ENCODE measurements at places on chromosomes 16 and 17.

GRCh38 chr17:33057564-33057963, 65.9 kb downstream of the SPACA3 start:
- H3K4me1 ChIP-seq = no peaks in the 10 kb centered on the region
- no peak overlapping the region for H3K4me3 ChIP-seq
- DNase-seq = no peak
- H3K27me3 ChIP-seq = peaks cover 5% of the 10 kb centered on the region
- H3K36me3 ChIP-seq = no peaks in the 10 kb centered on the region
- H3K27ac ChIP-seq = no peak overlapping the region

- H3K4me3 ChIP-seq = no peak overlapping the region
- peaks cover 10% of the 10 kb centered on the region for H3K27me3 ChIP-seq
- peaks cover 4% of the 10 kb centered on the region for H3K4me1 ChIP-seq
- no peak overlapping the region for H3K27ac ChIP-seq
These were observed 59.2 kb upstream of the GOT2 start for GRCh38 chr16:58793366-58793765.

DNA sequence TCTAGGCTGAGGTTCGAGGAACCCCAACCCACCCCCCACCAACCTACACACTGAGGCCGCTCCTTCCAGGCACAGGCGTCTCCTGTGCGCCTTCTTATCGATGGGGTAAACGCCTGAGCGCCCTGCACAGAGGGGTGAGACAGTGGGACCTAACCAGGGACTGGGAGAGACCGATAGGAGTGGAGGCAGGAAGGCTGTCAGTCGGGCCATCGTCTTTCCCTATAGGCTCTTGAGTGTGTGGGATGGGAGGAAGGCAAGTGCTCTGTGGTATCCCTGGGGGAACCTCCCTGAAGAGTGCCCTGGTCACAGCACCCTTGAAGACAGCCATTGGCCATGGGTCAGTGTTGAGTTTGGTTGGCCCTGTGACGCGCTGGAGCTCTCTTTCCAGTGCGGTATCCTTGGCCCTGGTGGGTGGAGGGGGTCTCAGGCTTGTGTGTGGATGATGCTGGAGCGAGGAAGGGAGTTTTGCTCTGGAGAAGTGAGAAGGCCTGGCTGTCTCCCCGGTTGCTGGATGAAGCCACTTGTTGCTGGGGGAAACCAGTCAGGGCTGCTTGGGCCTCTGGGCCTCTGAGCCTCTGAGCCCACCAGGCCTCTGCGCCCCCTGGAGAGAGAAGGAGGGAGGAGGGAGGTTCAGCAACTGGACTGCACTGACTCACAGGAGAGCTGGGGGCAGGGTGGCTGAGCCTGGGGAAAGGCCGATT, 1.7 kb downstream of the GPRC5C start:
- no peak overlapping the region for H3K27ac ChIP-seq
- peaks cover 7% of the 10 kb centered on the region for H3K4me1 ChIP-seq
- H3K27me3 ChIP-seq = peaks cover 58% of the 10 kb centered on the region

GRCh38 chr17:1714427-1714979, 4.3 kb upstream of the TLCD2 start:
- H3K4me3 ChIP-seq = peak overlapping the region; percentile 35
- no peaks in the 10 kb centered on the region for H3K36me3 ChIP-seq
- no peak overlapping the region for H3K27ac ChIP-seq
- H3K27me3 ChIP-seq = peaks cover 30% of the 10 kb centered on the region
- H3K4me1 ChIP-seq = peaks cover 26% of the 10 kb centered on the region

GRCh38 chr17:60168654-60169053, 18.9 kb downstream of the CA4 start:
- no peaks in the 10 kb centered on the region for H3K36me3 ChIP-seq
- peaks cover 25% of the 10 kb centered on the region for H3K4me1 ChIP-seq
- no peak for DNase-seq
- peaks cover 11% of the 10 kb centered on the region for H3K27me3 ChIP-seq
- H3K27ac ChIP-seq = no peak overlapping the region

DNA sequence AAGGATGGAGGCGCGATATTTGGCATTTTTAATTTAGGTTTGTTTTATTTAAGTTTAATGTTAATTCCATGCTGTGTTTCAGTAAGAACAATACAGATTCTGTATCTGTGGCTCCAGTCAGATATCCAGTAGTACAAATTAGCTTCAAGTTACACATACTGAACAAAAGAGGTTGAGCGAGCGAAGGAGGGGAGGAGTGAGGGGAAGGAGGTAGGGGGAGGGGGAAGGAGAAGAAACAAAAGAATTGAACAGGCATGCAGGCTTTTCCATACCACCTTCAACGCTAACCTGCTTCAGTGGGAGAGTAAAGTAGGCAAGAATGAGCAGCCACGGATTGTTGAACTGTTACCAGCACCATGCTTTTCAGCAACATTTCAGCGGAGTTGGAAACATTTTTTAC, 55.5 kb downstream of the YWHAE start:
- H3K4me1 ChIP-seq = peaks cover 29% of the 10 kb centered on the region
- peaks cover 24% of the 10 kb centered on the region for H3K36me3 ChIP-seq
- peak overlapping the region; percentile 9 for H3K27ac ChIP-seq

DNA sequence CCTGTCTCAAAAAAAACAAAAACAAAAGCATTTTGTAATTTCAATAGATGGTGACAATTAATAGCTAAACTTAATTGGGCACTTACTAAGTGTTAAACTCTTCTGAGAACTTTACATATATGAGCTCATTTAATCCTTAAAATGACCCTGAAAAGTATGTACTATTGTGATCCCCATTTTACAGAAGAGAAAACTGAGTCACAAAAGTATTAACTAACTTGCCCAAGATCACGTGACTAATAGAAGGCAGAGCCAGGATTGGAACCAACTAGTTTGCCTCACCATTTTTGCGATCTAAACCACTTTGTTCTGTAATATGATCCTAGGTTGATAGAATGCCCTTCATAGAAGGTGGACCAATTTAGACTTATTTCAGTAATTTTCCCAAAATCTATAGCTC, 26.2 kb downstream of the VMP1 start:
- no peak for DNase-seq
- peaks cover 10% of the 10 kb centered on the region for H3K4me1 ChIP-seq
- peaks cover 11% of the 10 kb centered on the region for H3K36me3 ChIP-seq
- H3K4me3 ChIP-seq = no peak overlapping the region

DNA sequence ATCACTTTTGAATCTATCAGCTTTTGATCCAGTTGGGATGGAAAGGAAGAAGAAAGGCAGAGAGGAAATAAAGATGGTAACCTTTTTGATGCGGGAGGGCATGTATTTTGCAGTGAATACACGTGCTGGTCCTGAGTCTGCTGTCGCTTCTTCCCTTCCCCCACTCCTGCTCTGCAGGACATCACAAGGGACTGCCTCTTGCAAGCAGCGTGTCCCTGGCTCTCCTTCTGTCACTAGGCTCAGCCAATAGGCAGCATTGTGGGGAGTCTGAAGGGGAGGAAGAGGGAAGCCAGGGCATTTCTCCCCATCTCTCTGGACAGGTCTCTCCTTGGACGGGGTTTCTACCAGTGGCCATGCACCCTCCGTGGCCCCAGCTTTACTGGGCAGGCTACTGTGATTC, 15.7 kb upstream of the WFDC1 start:
- H3K4me3 ChIP-seq = no peak overlapping the region
- no peaks in the 10 kb centered on the region for H3K4me1 ChIP-seq
- H3K27ac ChIP-seq = no peak overlapping the region
- no peak for DNase-seq

- no peak for DNase-seq
- no peaks in the 10 kb centered on the region for H3K36me3 ChIP-seq
- no peak overlapping the region for H3K27ac ChIP-seq
- H3K4me3 ChIP-seq = no peak overlapping the region
- H3K27me3 ChIP-seq = peaks cover 5% of the 10 kb centered on the region
- H3K4me1 ChIP-seq = peaks cover 2% of the 10 kb centered on the region
These were observed 14.0 kb upstream of the RNF135 start for GRCh38 chr17:30956764-30957374.

DNA sequence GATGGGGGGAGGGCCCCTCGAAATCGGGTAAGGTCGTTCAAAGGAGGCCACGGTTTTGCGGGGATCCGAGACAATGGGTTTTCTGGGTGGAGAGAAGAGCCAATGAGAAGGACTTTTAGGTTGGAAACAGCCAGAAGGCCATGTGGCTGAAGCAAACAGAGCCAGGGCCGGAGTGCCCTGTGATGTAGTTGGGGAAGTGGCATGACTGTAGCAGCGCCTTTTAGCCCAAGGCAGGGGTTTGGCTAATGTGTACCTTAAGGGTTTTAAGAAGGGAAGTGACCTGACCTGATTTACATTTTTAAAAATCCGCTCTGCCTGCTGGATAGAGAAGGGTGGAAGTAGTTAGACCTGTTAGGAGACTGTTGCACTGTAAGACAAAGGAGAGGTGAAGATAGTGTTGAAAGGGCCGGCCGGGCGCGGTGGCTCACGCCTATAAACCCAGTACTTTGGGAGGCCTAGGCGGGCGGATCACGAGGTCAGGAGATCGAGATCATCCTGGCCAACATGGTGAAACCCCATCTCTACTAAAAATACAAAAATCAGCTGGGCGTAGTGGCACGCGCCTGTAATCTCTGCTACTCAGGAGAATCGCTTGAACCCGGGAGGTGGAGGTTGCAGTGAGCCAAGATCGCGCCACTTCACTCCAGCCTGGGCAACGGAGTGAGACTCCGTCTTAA, 1.0 kb downstream of the LYRM1 start:
- H3K4me3 ChIP-seq = peak overlapping the region; percentile 83
- H3K36me3 ChIP-seq = peaks cover 44% of the 10 kb centered on the region
- peaks cover 66% of the 10 kb centered on the region for H3K4me1 ChIP-seq
- H3K27me3 ChIP-seq = no peaks in the 10 kb centered on the region
- peak; percentile 27 for DNase-seq

GRCh38 chr16:77308163-77308561, 109.0 kb downstream of the SYCE1L start:
- H3K36me3 ChIP-seq = no peaks in the 10 kb centered on the region
- H3K27ac ChIP-seq = peak overlapping the region; percentile 7
- H3K27me3 ChIP-seq = peaks cover under 1% of the 10 kb centered on the region
- DNase-seq = no peak

DNA sequence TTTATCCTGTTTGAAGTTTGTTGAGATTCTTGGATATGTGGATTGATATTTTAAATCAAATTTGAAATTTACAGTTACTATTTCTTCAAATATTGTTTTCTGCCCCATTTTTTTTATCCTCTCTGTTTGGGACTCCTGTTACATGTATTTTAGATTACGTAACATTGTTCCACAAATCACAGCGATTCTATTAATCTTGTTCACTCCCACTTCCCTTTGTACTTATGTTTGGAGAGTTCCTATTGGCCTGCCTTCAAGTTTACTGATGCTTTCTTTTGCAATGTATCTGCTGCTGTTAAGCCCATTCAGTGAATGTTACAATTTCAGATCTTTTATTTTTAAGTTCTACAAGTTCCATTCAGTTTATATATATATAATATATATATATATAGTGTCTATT, 288.3 kb upstream of the TNRC6C start:
- no peak overlapping the region for H3K27ac ChIP-seq
- no peak for DNase-seq
- H3K4me1 ChIP-seq = peaks cover 38% of the 10 kb centered on the region
- H3K36me3 ChIP-seq = peaks cover 62% of the 10 kb centered on the region
- no peak overlapping the region for H3K4me3 ChIP-seq
- H3K27me3 ChIP-seq = no peaks in the 10 kb centered on the region

DNA sequence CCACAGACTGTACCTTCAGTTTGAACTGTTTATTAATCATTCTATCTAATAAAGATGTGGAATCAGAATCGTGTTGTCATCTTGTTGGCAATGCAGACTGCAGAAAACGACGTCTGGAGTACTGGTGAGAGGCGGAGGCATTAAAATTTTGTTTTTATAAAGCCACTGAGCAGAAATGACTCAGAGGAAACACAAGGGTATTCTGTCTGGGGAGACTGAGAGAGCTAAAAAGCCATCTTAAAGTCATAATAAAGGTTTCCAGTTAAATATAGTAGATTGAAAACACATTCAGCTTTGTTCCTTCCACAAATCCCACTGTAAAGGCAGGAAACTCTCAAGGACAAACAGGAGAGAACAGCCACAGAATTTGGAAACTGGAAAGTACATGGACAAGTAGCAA, 74.2 kb downstream of the CPPED1 start:
- no peak overlapping the region for H3K4me3 ChIP-seq
- no peak overlapping the region for H3K27ac ChIP-seq
- no peaks in the 10 kb centered on the region for H3K27me3 ChIP-seq
- no peak for DNase-seq
- no peaks in the 10 kb centered on the region for H3K4me1 ChIP-seq
- peaks cover 19% of the 10 kb centered on the region for H3K36me3 ChIP-seq

DNA sequence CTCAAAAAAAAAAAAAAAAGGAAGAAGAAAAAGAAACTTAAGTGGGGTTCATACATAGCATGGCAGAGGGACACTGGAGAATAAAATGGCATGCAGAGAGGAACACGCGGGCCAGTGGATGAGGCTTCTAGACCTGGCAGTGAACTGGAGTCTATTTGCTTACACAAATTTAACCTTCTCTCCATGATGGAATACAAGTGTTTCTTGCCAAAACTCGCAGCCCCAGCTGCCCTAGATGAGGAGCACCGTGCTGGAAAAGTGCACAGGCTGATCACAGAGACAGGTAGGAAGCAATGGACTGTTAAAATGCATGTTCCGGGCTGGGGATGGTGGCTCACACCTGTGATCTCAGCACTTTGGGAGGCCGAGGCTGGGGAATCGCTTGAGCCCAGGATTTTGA, 9.3 kb downstream of the SSTR2 start:
- no peak for DNase-seq
- no peak overlapping the region for H3K4me3 ChIP-seq
- H3K4me1 ChIP-seq = peaks cover 6% of the 10 kb centered on the region
- peaks cover 8% of the 10 kb centered on the region for H3K36me3 ChIP-seq

DNA sequence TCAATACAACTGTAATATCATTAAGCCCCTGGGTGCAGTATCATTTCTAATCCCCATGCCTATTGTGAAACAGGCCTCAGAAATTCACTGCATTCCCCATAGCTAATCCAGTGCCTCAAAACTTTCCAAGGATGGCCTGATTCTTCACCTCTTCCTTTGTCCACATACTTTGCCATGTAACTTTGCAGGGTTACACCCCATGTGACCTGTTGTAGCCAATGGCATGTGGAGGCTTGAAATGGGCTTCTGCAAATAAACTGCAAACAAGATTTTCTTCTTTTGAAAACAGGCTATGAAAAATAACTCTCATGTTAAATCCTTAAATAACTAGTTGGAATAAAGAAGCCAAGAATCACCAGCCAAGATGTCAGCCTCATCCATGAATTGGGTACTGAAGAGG, 35.9 kb downstream of the ABCA10 start:
- no peaks in the 10 kb centered on the region for H3K4me1 ChIP-seq
- no peaks in the 10 kb centered on the region for H3K27me3 ChIP-seq
- no peak for DNase-seq

DNA sequence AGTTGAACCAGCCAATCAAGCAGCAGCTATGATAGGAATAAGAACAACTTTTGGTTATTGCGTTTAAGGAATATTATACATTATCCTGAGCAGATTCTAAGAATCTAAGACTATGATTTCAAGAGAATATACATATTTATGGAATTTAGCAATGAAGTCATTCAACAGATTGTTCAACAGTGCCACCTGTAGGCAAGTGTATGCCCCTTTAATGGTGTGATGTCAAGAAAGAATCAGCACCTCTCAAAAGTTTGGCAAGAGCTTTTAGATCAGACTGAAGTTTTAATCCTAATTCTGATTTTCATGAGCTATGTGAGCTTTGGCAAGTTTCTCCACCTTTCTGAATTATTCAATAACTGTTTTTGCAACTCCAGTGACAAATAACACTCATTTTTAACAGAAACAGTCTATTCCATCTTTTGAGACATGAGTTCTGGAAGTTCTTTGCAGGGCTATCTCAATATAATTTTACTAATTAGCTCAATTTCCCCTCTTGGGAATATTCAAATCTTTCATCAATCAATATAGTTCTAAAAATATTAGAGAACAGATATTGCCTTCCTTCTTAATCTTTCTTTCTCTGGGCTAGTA, 474.3 kb upstream of the TOM1L1 start:
- no peaks in the 10 kb centered on the region for H3K27me3 ChIP-seq
- no peaks in the 10 kb centered on the region for H3K4me1 ChIP-seq
- no peak overlapping the region for H3K27ac ChIP-seq
- H3K36me3 ChIP-seq = no peaks in the 10 kb centered on the region

Data from activated naive CD8-positive, alpha-beta T cell treated with anti-CD3 and anti-CD28 coated beads for 36 hours (primary cell).